ENCODE measurements at places on chromosomes 2 and 18.

DNA sequence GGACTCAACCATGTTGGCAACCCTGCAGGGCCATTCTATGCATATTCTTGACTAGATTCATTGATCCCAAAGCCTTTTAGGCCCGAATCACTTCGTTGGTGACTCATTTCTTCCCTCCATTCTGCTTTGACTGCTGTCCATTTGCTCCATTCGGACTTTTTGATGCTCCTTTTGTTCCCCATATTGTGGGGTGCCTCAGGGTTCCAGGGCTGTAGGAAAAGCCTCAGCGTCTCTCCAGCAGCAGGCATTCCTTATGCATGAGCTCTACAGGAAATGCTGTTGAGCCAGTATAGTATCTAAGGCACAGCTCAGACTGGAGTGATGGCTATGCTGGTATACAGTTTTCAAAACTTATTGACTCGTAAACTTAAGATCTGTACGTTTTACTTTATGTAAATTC lies 292.6 kb downstream of the PRKCE start:
- peak; percentile 60 for DNase-seq

DNA sequence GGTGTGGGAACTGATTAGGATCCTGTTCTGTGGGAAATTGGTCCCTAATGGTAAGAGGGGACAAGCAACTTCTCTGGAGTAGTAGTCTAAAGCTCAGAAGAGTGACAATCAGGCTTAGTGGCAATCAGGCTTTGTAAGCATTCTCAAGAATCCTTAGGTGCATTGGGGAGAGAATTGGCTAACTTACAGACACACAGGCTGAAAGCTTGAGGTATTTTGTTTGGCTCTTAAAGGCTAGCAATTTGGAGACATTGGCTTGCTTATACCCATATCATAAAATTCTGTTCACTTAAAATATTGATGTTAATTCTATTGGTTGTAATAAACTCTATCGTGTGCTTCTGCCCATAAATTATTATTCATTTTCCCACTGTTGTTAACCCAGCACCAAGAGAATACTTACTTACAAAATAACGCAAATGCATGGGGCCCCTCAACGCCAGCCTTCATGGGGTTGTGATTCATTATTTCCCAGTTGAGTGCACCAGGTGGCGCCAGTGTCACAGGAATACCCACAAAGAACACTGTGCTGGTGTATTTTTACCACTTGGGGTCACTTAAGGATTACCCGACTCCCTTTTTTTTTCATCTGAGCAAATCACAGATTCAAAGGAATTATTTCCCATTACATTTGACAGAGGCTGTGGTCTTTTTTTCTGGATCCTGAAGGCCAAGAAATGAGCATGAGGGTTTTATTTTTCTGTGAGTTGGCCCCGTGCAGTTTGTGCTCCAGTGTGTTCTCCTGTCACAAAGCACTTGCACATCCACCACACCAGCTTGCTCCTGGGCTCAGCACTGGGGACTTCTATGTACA lies 45.5 kb downstream of the DDX1 start:
- DNase-seq = peak; percentile 77

DNA sequence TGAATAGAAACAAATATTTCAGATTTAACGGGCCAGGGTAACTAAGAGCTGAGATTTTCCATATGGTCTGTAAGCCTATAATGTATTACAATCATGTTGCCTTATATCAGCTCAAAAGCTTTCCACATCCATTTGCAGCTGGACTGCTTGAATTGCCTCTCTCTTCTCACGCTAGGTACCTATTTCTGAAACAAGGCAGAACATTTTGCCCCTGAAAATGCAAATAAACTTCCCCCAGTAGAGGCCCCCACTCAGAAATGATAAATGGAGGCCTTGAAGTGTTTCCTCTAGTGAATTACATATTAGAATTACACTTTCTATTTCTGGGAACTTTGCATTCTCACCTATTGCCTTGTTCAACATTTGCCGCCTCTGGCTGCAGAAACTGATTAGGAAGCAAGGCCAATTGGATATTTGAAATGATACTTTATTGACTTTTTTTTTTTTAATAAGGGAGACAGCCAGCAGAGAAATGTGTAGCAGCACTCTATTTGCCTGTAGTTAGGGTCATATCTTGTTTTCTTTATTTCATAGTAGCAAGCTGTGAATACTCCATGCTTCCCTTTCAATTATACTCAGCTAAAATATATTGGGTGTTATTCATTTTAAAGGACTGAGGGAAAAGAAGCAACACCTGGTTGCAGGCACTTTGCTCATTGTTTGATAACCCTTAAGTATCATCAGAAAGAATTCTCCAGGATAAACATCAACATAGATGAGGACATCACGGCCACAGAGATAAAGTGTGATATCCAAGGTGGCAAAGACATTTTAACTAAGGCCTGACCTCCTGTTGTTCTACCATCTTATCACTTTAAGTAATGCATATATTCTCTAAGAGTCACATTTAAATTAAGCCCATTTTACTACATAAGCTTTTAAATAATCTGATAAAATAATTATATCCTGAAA lies 505.5 kb downstream of the LRRTM4 start:
- no peak for DNase-seq

- DNase-seq = no peak
These were observed 2.3 kb downstream of the HJURP start for GRCh38 chr2:233852056-233852455.

- no peak for DNase-seq
These were observed 199.4 kb downstream of the AGAP1 start for GRCh38 chr2:235693279-235693678.

DNA sequence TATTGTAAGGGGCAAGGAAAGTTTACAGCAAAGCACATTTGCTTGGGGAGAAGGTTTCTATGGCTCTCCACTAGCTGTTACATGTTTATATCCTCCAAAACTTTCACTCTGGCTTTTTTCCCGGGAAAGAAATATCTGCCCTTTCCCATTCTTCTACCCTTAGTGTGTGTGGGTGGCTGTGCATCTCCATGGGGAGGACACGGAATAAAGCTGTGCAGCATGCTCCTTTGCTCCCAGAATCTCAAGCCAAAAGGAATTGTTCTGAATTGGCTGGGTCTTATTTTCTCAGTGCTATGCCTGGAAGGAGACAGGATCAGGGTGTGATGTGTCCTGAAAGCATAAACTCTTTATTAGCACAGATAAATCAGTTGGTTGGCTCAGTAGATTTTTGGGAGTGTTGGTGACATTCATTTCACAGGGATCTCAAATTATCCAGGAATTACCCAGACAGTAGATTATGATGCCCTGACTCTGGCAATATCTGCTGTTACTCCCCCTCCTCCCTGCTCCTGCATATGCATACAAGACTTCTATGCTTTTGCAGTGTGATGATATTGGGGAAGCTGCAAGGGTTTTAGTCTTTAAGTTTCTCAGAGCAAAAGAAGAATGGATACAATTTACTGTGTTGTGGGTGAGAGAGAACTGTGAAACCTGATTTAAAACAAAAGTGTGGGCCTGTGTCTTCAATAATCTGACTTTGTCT lies 63.1 kb downstream of the PARD3B start:
- no peak for DNase-seq

DNA sequence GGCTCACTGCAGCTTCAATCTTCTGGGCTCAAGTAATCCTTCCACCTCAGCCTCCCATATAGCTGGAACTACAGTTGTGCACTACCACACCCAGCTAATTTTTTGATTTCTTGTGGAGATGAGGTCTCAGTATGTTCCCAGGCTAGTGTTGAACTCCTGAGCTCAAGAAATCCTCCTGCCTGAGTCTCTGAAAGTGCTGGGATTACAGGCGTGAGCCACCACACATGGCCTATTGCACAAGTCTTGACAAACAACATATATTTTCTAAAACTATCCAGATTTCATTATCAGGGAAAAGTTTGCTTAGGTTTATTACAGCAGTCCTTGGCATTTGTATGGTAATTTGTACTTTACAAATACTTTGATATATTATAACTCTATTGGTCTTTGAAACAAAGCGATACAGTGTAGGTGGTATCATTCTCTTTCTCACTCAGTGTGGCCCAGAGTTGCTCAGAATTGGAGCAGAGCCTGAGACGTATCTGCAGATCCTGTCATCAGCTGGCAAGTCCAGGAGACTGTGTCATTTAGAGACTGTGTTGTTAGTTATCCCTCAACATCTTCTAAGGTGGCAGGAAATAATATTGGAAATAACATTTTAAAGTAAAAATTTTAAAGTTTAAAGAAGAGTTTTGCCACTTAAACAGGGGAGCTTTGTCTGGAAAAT lies 41.4 kb downstream of the PDK1 start:
- no peak for DNase-seq

- DNase-seq = no peak
These were observed 7.5 kb downstream of the TTC32 start for GRCh38 chr2:19894134-19894792.

GRCh38 chr2:29259221-29259620 lies 144.0 kb downstream of the CLIP4 start:
- DNase-seq = no peak

GRCh38 chr2:208990716-208991115 lies 433.1 kb upstream of the MAP2 start:
- DNase-seq = no peak

GRCh38 chr2:173881461-173881860 lies 83.7 kb downstream of the SP3 start:
- no peak for DNase-seq

- DNase-seq = no peak
These were observed 23.7 kb downstream of the SMC6 start for GRCh38 chr2:17729880-17730279.

- DNase-seq = no peak
These were observed at the start of gene MYO3B for GRCh38 chr2:170177950-170178781. Gene MYO3B, plus strand, starts transcription at chr2:170178147. Its CDS starts 141 bp downstream, at chr2:170178288.

DNA sequence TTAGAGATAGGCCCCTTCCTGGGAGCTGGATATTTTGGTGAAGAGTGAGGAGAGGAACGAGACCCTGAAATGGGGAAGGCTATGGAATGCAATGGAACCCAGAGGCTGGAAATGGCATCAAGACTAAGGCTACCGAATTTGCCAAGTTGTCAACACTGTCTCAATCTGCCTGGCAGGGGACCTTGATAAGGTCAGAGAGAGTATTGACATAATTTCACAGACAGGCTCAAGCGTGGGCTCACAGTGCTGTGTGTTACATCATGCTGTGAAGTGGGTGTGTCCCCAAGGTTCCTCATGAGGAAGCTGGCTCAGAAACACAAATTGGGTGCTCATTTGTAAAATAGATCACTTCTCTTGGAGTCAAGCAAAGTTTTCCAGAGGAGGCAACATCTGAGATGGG lies 51.8 kb upstream of the CYRIA start:
- DNase-seq = no peak

GRCh38 chr2:69253112-69253511 lies 133.9 kb downstream of the GFPT1 start:
- no peak for DNase-seq

DNA sequence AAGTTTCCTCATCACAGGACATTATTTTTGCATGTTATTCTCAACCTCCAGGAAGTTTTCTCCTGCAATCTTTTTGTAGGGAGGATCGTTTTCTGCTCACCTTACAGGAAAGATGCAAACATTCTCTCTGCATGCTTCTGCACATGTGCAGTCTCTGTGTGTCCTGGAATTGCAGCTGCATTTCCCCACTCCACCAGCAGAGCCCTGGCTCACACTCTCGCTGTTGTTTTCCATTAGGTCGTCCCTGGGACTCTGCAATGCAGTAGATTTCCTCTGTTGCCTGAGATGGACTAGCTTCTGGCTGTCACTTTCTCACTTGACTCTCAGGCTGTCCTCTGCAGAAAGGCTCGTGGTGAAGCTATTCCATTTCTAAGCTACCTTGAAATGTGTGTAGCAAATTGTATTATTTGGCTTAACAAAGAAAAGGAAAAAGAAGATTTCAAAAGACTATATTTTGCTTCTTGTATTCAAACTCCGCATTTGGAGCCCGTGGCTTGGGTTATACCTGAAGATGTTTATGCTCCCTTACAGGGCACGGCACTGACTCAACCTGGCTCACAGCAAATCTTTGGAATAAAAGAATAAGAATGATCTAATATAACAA lies 346.7 kb downstream of the RAD51AP2 start:
- peak; percentile 52 for DNase-seq

- no peak for DNase-seq
These were observed 34.0 kb upstream of the ERMN start for GRCh38 chr2:157359628-157360027.

- no peak for DNase-seq
These were observed 384.7 kb upstream of the ZEB2 start for GRCh38 chr2:144904612-144905011.

DNA sequence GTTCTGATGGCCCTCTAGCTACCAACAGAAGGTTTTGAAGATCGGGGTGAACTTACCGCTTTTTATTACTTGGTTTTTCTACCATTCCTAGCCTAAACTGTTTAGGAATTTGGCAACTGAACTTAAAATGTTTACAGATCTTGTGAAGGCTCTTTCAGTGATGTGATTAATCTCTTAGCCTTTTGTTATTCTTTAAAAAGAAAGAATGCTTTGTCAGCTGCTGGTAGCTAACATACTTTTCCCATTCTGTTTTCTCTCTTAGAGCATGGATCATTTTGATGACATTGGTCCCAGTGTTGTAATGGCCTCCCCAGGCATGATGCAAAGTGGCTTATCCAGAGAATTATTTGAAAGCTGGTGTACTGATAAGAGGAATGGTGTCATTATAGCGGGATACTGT lies 18.1 kb downstream of the CPSF3 start:
- no peak for DNase-seq

GRCh38 chr2:145524836-145525235 lies 1004.9 kb upstream of the ZEB2 start:
- no peak for DNase-seq

DNA sequence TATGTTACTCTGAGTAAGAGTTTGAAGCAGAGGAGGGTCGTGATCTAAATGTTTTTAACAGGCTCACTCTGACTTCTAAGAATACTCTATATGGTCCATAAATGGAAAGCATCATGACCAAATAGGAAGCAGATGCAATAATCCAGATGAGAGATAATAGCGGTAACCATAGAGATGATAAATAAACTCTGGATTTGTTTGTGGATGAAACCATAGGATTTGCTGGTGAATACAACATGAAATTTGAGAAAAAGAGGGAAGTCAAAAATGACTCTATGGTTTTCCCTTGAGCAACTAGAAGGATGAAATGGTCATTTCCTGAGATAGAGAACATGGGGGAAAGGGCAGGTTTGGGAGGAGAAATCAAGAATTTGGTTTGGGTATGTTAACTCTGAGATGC lies 3.9 kb downstream of the HEATR5B start:
- DNase-seq = no peak

- DNase-seq = no peak
These were observed 11.6 kb downstream of the SPATA3 start for GRCh38 chr2:231007286-231008098.

DNA sequence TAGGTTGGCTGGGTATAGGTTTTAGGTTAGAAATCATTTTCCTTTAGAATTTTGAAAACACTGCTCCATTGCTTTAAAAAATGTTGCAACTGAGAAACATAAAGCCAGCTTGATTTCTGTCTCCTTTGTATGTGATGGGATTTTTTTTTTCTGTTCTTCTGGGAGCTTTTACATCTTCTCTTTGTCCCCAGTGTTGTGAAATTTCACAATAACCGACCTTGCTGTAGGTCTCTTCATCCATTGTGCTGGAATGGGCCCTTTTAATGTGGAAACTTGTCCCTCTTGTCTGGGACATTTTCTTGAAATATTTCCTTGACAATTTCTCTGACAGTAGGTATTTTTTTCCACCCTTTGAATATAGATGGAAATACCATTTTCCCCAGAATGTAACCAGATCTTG lies 44.0 kb upstream of the LAPTM4A start:
- DNase-seq = no peak

GRCh38 chr18:58542426-58543159 lies 86.3 kb downstream of the ALPK2 start:
- no peak for DNase-seq

Data from NT2/D1 (cell line).